Temporal lobe (tissue), 4 donors: ENCODE measurements at places on chromosomes 7 and 10. TPM values are rescaled to one million over a fixed set of nuclear protein-coding genes. Genes with fewer than 3 reads are reported as not detected.

Gene ZNF488
- total RNA-seq, result 2.0 TPM

Gene TMEM184A
- not detected for total RNA-seq

Gene IFIT1B
- 0.49 TPM for total RNA-seq

Gene CDK1
- 14.3 TPM for total RNA-seq

Gene ZDHHC6
- total RNA-seq, result 22.6 TPM

Gene GNGT1
- not detected for total RNA-seq

Gene SPDYE9
- total RNA-seq, result 0.49 TPM

Gene PKD2L1
- 0.25 TPM for total RNA-seq

Gene SYCE1
- 0.74 TPM for total RNA-seq

Gene CPED1
- total RNA-seq, result 2.2 TPM

Gene ZNF277
- total RNA-seq, result 56.3 TPM

Gene CALCR
- total RNA-seq, result not detected

Gene KCP
- 0.25 TPM for total RNA-seq

Gene SPDYE1
- not detected for total RNA-seq

Gene SPDYE2
- total RNA-seq, result not detected

Gene FMC1
- 4.9 TPM for total RNA-seq

Gene LDB1
- total RNA-seq, result 50.2 TPM

Gene NUTM2E
- 2.2 TPM for total RNA-seq

Gene CUZD1
- 0.98 TPM for total RNA-seq

Gene C10orf53
- total RNA-seq, result not detected

Gene DOCK4
- 81.6 TPM for total RNA-seq

Gene BCAP29
- 35.7 TPM for total RNA-seq

Gene TMEM176B
- 1.2 TPM for total RNA-seq

Gene SCART1
- 0.49 TPM for total RNA-seq

Gene EBLN1
- total RNA-seq, result not detected

Gene HK1
- total RNA-seq, result 86.8 TPM

Gene MKLN1
- total RNA-seq, result 39.8 TPM

Gene SPACDR
- total RNA-seq, result 0.25 TPM

Gene CABCOCO1
- total RNA-seq, result 4.2 TPM

Gene GHRHR
- total RNA-seq, result 2.2 TPM

Gene BTAF1
- 50.4 TPM for total RNA-seq

Gene OR9A2
- total RNA-seq, result 0.49 TPM

Gene CYP3A4
- total RNA-seq, result not detected

Gene RTKN2
- total RNA-seq, result 3.7 TPM

Gene RBM20
- total RNA-seq, result 0.74 TPM

Gene PKD1L1
- total RNA-seq, result 0.25 TPM

Gene OR6V1
- not detected for total RNA-seq

Gene MPLKIP
- 5.2 TPM for total RNA-seq

Gene ACTL6B
- 99.6 TPM for total RNA-seq

Gene NRCAM
- 175 TPM for total RNA-seq

Gene HABP2
- under 0.01 TPM for total RNA-seq

Gene MKI67
- total RNA-seq, result 4.2 TPM

Gene RRP12
- 10.6 TPM for total RNA-seq

Gene SLC25A13
- 9.6 TPM for total RNA-seq

Gene MYOZ1
- not detected for total RNA-seq

Gene SYT15B
- total RNA-seq, result under 0.01 TPM

Gene AEBP1
- total RNA-seq, result 7.9 TPM

Gene SEMA3E
- total RNA-seq, result 36.9 TPM

Gene TFEC
- 0.49 TPM for total RNA-seq

Gene USP54
- total RNA-seq, result 29.3 TPM

Gene CELF2
- 129 TPM for total RNA-seq

Gene CISD1
- total RNA-seq, result 17.5 TPM
